CD14-positive monocyte (primary cell): ENCODE measurements at places on chromosomes 11 and 22. TPM values are rescaled to one million over a fixed set of nuclear protein-coding genes. Genes with fewer than 3 reads are reported as not detected.
A peak's percentile ranks its signal among the peaks of the same experiment; 100 is the strongest.

DNA sequence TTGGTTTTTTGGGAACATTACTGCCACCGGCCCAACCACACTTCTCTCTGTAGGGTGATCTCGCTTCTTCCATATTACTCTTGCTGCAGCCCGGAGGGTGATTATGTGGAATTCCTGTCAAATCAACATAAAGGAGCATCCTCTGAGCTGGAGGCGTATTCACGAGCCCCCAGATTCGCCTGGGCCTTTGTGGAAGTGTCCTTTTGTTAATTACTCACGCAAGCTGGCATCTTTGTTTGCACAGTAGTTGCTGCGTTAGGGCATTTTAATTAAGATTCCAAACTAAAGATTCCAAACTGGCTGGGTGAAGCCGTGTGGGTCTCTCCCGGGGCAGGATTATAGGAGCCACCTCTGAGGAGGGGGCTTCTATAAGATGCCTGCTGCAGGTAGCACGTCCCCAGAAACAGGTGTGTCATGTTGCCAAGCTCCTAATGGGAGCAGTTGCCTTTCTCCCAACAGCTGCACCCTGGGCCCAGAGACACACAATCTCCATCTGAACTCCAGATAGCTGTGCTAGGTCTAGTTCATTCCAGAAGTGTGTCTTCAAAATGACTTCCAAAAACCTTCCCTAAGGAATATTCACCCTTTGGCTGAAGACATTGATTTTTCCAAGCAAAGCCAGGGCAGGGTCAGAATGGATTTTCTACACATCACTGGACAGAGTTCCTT lies 40.9 kb downstream of the SHISAL1 start:
- H3K4me3 ChIP-seq, result no peak overlapping the region
- H3K4me1 ChIP-seq, result no peaks in the 10 kb centered on the region
- H3K27ac ChIP-seq, result no peak overlapping the region
- no peaks in the 10 kb centered on the region for H3K36me3 ChIP-seq
- H3K27me3 ChIP-seq, result no peaks in the 10 kb centered on the region
- DNase-seq, result no peak

- H3K27me3 ChIP-seq, result no peaks in the 10 kb centered on the region
- no peaks in the 10 kb centered on the region for H3K36me3 ChIP-seq
- DNase-seq, result no peak
- peak overlapping the region; percentile 33 for H3K27ac ChIP-seq
- peaks cover 25% of the 10 kb centered on the region for H3K4me1 ChIP-seq
Measured at GRCh38 chr11:126385991-126386728, 30.7 kb downstream of the ST3GAL4 start.

DNA sequence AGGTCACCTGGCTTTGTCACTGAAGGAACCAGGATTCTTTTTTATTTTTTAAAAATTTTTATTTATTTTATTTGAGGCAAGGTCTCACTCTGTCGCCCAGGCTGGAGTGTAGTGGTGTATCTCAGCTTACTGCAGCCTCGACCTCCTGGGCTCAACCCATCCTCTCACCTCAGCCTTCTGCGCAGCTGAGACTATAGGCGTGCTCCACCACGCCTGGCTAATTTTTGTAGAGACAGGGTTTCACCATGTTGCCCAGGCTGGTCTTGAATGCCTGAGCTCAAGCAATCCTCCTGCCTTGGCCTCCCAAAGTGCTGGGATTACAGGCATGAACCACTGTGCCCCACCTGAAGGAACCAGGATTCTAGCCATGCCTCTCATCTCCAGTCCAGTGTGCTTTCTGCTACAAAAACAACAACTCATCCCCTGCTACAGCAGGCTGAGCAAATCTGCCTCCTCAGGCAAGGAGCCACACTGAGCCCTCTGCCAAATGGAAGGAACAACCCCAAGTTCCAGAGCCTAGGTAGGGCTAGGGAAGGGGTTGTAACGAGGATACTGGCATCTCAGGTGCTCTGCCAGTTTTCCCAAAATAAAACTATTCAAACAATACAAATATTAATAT lies 2.6 kb upstream of the PEX26 start:
- H3K4me3 ChIP-seq, result no peak overlapping the region
- no peak overlapping the region for H3K27ac ChIP-seq
- no peak for DNase-seq
- H3K36me3 ChIP-seq, result peaks cover 4% of the 10 kb centered on the region
- H3K27me3 ChIP-seq, result no peaks in the 10 kb centered on the region

The TMPRSS4 gene
- polyA plus RNA-seq, result 0.36 TPM in 1 of 2 replicates, not detected in the other

DNA sequence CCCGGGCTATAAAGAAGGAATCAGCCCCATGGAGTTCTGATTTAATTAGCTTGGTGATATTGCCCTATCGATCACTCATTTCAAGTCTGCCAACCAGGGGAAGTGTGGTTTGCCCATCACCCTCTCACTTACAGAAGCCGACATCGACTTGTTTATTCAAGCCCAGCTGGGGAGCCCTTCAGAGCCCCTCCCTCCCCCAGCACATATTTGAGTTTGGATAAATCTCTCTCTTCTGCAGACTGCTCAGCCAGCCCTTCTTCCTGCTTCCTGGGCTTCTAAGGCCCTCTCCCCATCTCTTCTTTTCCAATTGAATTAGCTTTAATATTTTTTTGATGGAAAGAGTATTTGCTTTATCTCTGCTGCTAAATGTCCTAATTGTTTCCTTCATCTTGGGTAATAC lies 299.0 kb downstream of the MIAT start:
- H3K4me3 ChIP-seq, result no peak overlapping the region
- DNase-seq, result no peak
- no peaks in the 10 kb centered on the region for H3K36me3 ChIP-seq
- no peak overlapping the region for H3K27ac ChIP-seq
- H3K27me3 ChIP-seq, result peaks cover 35% of the 10 kb centered on the region

DNA sequence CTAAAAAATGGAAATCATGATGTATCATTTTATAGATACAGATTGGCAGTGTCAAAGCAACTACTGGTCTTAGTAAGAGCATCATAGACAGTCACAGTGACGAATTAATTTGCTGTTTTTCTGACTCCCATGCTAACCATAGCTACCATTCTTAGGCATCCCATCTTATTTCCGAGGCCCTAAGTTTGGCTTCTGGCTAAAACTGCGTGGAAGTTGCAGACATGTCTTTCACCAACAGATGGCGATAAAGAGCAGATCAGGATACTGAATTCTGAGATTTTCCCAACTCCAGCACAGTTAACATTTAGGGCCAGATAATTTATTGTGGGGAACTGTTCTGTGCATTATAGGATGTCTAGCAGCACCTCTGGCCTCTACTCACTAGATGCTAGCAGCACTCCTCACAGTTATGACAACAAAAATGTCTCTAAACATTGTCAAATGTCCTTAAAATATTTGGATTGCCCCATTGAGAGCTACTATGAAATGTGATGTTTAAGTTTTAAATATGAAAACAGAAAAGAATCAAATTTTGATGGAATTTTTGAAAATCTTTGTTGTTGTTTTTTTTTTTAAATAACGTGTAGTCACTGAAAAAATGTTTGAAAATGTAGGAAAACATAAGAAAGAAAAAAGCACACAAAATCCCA lies 16.3 kb downstream of the OR2AG2 start:
- DNase-seq, result peak; percentile 45
- no peaks in the 10 kb centered on the region for H3K36me3 ChIP-seq
- H3K27me3 ChIP-seq, result no peaks in the 10 kb centered on the region
- no peak overlapping the region for H3K27ac ChIP-seq
- H3K4me1 ChIP-seq, result no peaks in the 10 kb centered on the region
- no peak overlapping the region for H3K4me3 ChIP-seq

- H3K27me3 ChIP-seq, result peaks cover 48% of the 10 kb centered on the region
- no peak for DNase-seq
- no peak overlapping the region for H3K27ac ChIP-seq
- H3K4me1 ChIP-seq, result peaks cover 6% of the 10 kb centered on the region
- H3K4me3 ChIP-seq, result no peak overlapping the region
Measured at GRCh38 chr22:37335806-37336199, 53.5 kb downstream of the CYTH4 start.

The SLC17A6 gene
- not detected for polyA plus RNA-seq

GRCh38 chr11:2310786-2311352 lies 9.1 kb downstream of the TSPAN32 start:
- no peak overlapping the region for H3K4me3 ChIP-seq
- no peaks in the 10 kb centered on the region for H3K36me3 ChIP-seq
- no peak for DNase-seq
- no peaks in the 10 kb centered on the region for H3K27me3 ChIP-seq
- peaks cover 19% of the 10 kb centered on the region for H3K4me1 ChIP-seq

GRCh38 chr11:78635814-78636506 lies 61.3 kb upstream of the NARS2 start:
- no peaks in the 10 kb centered on the region for H3K4me1 ChIP-seq
- H3K4me3 ChIP-seq, result no peak overlapping the region
- no peak overlapping the region for H3K27ac ChIP-seq

DNA sequence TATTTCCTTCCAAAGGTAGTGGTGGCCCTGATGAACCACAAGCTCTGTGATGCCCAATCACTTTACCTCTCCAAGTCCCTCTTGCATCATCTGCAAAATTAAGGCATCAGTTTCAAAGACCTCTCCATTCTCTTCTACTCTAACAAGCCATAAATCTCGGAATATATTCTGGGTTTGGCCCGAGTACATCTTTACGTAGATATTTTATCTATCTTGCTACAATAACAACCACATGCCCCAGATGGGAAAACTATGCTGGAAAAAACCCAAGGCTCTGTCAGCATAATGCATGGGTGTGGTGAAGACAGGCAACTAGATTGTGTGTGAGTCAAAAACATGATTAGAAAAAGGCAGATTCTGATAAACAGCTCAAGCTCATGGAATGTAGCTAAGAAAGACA lies 228.2 kb upstream of the BLID start:
- no peaks in the 10 kb centered on the region for H3K4me1 ChIP-seq
- no peaks in the 10 kb centered on the region for H3K27me3 ChIP-seq
- no peak overlapping the region for H3K27ac ChIP-seq
- no peaks in the 10 kb centered on the region for H3K36me3 ChIP-seq

DNA sequence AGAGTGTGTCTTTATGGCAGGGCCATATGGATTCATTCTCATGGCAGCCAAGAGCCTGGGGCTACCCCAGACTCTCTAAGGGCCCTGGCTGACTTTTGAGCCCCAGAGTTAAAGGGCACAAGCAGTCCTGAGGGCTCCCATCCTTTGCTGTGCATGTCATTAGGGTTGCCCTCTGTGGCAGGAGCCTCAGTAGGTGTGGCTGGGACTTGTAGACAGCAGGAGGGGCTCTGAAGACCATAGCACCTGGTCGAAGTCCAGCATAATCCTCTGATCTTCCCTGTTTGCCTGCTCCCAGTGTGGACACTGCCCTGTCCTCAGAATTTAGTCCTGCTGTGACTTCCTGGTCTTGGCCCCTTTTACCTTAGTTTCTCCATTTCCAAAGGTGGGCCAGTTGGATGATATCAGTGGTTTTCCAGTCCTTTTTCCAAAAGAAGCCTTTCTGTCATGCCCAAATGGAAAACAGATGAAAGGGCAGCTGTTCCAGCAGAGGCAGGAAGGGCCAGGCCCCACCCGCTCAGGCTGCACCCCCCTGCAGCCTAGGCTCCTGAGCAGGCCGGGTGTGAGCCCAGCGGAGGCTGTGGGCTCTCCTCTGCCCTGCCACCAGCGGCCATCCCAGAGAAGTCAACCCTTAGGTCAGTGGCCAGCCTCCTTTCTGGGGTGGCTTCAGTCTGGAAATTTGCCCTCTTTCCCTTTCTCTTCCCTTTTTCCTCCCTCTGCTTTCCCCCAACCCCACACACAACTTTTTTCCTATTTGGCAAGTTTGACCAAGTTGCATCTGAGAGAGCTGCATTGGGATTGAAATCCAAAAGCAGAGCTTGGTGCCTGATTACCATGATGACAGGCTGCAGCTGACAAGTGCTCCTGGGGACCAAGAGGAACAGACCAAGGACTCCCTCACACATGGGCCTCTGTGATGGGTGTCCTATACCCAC lies 32.8 kb upstream of the SUSD2 start:
- H3K27me3 ChIP-seq, result no peaks in the 10 kb centered on the region
- no peak overlapping the region for H3K4me3 ChIP-seq
- H3K4me1 ChIP-seq, result peaks cover 64% of the 10 kb centered on the region

DNA sequence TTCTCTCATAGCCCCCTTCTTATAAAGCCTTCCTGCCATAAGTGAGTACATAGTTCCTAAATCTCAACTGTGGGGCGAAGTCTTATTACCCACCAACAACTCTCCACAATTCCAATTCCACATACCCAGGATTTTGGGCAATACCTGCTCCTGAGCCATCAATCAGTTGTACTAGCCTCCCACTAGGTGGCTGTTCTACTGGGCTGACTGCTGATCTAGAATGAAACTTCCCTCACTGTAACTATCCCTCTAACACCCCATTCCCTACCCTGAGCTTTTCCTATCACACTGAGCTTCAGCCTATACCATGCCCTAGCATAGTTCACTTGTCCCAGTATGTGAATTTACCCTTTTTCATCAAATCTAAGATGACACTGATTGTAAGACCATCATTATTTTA lies 52.5 kb downstream of the RRAS2 start:
- no peak for DNase-seq
- no peaks in the 10 kb centered on the region for H3K4me1 ChIP-seq
- H3K27me3 ChIP-seq, result no peaks in the 10 kb centered on the region
- H3K27ac ChIP-seq, result no peak overlapping the region
- H3K4me3 ChIP-seq, result no peak overlapping the region

- no peak overlapping the region for H3K27ac ChIP-seq
- H3K4me1 ChIP-seq, result no peaks in the 10 kb centered on the region
- DNase-seq, result no peak
Measured at GRCh38 chr11:116111546-116111945, 607.3 kb upstream of the CADM1 start.

The OR52I1 gene
- not detected for polyA plus RNA-seq

The ZNF215 gene
- polyA plus RNA-seq, result not detected

The DBX1 gene
- polyA plus RNA-seq, result not detected

- H3K4me1 ChIP-seq, result no peaks in the 10 kb centered on the region
- no peaks in the 10 kb centered on the region for H3K27me3 ChIP-seq
- H3K27ac ChIP-seq, result no peak overlapping the region
- H3K36me3 ChIP-seq, result no peaks in the 10 kb centered on the region
- H3K4me3 ChIP-seq, result no peak overlapping the region
Measured at GRCh38 chr22:48799227-48799970, 1028.3 kb downstream of the BRD1 start.

DNA sequence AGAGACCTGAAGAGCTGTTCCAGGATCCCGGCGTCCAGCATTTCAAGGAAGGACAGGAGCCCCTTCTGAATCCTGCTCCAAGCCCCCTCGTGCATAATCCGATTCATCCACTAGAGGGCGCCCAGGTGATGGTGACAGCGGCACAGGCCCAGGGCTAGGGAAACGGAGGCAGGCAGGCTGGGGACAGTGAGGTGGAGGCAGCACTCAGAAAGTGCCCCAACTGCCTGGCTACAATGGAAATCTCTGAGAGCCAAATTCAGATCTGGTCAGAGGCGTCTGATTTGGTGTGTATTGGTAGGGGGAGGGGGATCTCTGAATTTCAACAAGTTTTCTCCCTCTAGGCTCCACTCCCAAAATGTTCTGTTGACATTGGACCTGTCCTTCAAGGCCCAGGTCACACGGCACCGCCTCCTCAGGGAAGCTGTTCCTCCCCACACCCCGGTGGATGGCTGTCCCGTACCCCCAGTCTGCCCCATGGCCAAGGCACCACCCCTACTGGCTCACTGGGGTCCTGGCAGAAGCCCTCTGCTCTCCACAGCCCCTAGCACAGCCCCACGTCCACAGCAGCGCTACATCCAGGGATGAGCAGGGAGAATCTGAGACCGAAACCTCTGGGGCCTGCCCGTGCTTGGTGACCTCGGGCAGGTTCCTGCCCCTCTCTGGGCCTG lies 142.9 kb downstream of the CRYBB2 start:
- no peak overlapping the region for H3K27ac ChIP-seq
- H3K36me3 ChIP-seq, result peaks cover 30% of the 10 kb centered on the region
- peaks cover 9% of the 10 kb centered on the region for H3K4me1 ChIP-seq
- peak; percentile 29 for DNase-seq
